Activated CD8-positive, alpha-beta memory T cell treated with anti-CD3 and anti-CD28 coated beads for 4 hours (primary cell): ENCODE measurements at places on chromosomes 2 and 18.

GRCh38 chr2:105872142-105872728, 127.5 kb downstream of the NCK2 start:
- DNase-seq = no peak

DNA sequence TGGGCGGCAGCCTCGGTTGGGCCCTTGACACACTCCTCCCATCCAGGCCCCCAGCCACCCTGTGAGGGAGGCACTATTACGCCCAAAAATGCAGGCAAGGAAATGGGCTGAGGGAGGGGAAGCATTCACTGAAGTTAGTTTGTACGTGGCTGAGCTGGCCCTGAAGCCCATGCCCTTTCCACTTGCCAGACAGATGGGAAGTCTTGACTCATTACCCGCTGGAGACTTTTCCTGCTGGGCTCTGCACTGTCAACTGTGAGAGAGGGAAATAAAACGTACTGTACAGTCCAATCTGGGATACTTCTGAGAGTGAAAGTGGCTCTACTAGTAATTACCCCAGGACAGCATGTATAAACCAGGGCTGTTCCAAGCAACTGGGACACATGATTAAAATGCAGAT, 125.9 kb downstream of the MSH2 start:
- no peak for DNase-seq

DNA sequence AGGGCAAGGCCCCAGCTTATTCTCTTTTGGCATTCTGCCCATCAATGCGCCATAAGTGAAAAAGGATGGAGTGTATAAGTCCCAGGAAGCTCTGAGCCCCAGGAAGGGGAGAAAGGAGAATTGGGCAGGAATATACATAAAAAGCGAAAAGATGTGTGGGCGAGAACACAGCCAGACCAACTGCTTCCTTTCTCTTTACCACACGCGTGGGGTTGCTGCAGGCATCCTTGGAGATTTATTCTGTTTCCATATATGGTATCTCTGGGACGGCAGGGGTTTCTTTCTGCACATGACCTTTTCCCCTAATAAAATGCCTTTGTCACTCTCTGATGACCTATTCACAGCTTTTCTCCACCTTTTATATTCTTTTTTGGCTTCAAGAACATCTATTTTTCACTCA, 440.5 kb downstream of the NBAS start:
- no peak for DNase-seq

- peak; percentile 13 for DNase-seq
Observed at GRCh38 chr2:10036095-10036884, 7.1 kb upstream of the KLF11 start.

GRCh38 chr18:33183136-33183535, 257.4 kb downstream of the CCDC178 start:
- DNase-seq = no peak

DNA sequence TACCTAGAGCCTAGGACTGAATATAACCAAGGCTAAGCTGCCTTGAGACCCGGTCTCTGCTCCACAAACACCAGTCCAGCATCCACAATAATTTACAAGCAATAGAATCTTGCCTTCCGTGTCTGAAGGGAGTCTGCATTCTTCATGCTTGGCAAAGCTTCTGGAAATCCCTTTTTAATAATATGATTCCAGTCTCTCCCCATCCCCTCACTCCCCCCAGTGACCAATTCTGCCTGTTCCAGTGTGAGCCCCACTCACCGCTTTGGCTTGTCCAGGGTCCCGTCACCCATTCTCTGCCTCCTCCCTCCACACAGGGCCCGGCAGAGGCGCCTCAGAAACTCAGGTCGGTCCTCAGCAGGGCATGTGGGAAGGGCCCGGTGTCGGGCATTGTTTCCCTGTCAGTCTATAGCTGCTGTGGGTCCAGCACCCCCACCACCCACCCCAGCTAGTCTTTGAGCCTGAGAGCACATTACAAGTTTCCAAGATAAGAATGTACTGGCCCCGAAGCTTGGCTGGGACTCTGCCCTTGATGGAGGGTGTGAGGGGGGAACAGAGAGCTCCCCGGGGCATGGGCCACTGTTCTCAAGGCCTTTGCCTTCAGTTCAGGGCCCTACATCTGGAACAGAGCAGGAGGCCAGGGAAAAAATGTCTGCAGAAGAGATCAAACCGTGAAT, 129.7 kb upstream of the MYCN start:
- DNase-seq = no peak

DNA sequence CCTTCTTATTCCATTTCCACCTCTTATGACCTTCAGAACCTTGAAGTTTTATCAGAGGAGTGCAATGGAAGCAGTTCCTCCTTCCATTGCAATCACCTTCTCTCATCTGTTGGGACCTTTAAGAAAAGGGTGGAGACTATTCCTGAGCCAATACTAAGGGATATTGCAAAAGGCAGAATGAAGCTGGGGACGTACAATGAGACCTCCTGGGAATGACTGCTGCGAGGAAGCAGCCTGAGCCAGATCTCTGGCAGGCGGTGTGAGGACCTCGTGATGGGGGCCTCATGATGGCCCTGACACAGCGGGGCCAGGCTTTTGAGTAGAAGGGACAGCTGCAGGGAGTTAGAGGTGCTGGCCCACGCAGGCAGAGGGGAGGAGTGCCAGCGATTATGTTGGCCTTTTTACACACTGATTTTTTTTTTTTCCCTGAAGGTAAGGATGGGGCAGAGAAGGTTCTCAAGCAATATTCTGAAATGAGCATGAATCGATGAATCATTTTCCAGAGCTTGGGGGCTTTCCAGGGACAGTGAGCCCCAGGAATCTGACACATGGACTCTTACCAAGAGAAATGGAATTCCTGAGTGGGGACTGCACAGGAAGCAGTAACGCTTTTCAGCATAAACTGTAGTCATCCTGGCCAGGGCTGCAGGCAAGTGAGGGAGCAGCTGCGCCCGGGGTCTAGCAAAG, 40.0 kb upstream of the LAPTM4A start:
- no peak for DNase-seq

GRCh38 chr18:2774669-2775068, 72.1 kb upstream of the EMILIN2 start:
- DNase-seq = no peak

DNA sequence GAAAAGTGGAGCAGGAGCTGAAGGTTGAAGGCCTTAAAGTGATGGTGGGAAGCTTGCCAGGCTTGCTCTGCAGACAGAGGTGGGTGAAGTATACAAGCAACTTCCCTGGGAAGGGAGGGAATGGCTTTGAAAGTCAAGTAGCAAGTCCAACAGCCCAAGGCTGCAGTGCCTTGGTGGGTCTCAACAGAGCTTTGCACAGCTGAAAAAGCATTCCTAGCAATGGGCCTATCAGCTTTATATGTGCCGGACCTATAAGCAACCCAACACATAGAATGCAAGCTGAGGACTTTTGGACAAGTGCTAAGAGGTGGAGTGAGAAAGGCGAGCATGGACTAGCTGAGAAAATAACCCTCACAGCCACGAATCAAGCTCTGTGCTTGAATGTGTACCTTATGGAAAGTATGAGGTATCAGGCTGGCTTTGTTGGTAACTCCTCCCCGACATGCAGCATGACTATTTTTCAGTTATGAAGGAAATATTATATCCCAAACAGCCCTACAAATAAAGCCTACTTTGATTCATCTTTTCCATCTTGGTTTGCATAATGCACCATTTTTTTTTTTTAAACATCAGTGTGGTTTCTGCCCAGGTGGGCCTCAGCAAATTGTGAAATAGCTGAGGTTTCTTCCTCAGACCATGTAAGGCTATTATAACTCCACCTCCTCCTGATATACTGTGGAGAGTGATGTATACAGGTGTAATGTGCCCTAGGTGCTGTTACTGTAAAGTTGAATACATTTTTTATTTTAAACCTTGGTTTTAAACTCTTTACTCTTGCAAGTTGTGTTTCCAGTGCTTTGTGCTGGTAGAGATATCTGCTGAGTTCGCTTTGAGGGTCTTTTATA, 241.4 kb upstream of the CXCR4 start:
- DNase-seq = no peak

DNA sequence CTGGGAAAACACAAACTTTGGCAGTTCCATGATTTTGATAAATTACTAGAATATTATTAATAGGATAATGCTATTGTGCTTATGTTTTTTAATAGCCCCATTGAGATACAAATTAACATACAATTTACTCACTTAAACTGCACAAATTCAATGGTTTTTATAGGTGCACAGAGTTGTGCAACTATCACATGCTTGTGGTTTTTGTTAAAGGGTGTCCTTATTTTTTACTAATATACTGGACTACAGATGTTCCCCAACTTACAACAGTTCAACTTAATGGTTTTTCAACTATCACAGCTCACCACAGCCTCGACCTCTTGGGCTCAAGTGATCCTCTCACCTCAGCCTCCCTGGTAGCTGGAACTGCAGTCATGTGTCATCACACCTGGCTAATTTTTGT, 76.6 kb downstream of the OSBPL1A start:
- DNase-seq = no peak

DNA sequence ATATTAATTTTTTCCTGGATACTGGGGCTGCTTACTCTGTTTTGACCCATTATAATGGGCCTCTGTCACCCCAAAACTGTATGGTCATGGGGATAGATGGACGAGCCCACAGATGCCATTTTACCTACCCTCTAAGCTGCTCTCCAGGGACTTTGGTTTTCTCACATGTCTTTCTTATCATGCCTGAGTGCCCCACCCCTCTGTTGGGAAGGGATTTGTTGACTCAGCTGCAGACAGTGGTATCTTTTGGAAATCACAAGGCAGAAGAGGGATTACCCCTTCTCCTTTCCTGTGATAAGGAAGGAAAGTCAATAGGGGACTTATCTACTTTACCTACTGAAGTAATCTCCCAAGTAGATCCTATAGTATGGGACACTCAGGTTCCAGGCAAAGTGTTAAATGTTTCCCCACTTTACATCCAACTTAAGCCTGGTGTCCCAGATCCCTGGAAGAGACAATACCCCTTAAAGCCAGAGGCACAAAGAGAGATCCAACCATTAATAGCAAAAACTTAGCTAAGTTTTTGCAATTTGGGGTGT, 182.7 kb downstream of the RNF152 start:
- DNase-seq = no peak

- DNase-seq = peak; percentile 98
Observed at GRCh38 chr2:26033818-26034636, at the start of gene RAB10. RAB10 (plus strand) TSS chr2:26034084; CDS start chr2:26034609, 525 bp downstream.

- DNase-seq = no peak
Observed at GRCh38 chr2:33115196-33115595, 168.4 kb downstream of the LTBP1 start.

DNA sequence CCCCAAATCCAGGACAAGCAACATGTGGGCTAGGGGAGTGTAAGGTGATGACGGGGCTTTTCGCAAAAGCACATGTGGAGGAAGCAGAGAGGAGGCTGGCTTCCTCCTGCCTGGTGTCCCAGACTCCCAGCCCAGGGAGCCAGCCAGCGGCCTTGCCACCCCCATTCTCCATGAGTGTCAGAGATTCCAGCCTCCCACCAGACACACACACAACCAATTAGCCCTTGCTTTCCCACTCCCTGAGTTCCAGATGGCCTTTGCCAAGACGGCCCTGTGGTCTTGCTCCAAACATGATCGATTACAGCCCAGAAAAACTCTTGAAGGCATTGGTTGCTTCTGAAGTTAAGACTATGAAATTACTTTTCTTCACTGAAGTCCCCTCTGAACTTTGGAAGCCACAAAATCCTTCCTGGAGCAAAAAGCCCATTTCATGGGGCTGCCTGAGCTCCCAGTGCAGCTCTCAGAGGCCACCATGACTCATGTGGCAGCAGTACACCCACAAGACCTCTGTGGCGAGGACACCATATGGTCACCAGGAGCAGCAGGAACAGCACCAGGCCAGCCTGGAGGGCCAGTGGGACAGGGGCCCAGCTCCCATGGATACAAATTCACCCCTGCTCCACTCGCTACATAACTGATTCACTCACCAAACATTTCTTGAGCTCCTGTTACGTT, 69.1 kb upstream of the PID1 start:
- no peak for DNase-seq

DNA sequence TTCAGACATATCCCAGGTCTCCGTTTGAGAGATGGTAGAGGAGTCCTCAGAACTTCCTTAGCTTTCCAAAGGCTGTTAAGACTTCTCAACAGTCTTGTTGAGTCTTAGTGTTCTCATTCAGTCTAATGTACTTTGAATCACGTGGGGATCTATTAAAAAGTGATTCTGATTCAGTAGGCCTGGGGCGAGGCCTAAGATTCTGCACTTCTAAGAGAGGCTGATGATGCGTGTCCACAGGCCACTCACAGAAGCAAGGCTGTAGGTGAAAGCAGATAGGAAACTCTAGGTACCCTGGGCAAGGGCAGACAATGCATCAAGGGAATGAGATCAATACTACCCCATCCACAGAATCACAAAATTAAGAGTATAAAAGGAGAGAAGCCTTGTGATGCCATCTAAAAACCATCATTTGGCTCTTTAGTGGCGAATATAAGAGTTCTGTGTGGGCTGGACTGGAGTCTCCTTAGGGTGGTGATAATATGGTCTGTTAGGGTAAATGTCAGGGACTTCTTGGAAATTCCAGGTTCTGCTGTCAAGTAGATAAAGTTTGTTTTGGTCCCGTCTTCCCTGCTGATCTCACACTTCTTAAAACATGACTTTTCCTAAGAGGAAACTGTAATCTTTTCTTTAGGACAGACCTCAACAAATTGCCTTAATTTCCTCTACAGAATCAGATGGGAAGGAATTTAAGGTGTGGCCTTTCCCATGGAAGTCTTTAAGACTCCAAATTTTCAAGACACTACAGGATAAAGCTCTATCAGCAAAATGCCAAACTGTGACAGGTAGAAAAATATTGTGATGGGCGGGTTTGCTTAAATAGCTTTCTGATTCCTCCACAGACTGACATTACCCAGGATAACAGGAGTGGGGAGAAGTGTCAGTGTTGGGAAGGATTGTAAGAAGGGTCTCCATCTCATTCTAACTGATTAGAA, 45.7 kb upstream of the NEMP2 start:
- no peak for DNase-seq

- DNase-seq = no peak
Observed at GRCh38 chr2:49262801-49263560, 108.7 kb upstream of the FSHR start.

DNA sequence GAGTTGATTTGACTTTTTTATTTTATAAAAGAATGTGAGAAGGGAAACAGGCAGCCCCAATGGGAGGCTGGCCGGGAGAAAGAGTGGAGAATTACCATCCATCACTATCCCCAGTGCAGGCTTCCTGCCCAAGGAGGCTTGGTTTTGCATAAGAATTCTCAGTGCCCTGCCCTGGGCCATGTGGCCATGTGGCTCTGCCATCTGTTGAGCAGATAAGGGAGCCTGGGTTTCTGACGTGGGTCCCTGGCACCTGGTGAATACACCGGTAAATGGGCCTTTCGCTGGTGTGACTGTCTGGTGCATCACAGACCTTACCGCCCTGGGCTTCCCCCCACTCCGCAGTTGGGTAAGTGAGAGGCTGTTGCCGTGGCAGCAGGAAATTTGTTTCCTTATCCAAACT, 54.5 kb upstream of the TMEM163 start:
- DNase-seq = no peak

GRCh38 chr2:238344517-238344916, 24.2 kb downstream of the TRAF3IP1 start:
- DNase-seq = no peak

DNA sequence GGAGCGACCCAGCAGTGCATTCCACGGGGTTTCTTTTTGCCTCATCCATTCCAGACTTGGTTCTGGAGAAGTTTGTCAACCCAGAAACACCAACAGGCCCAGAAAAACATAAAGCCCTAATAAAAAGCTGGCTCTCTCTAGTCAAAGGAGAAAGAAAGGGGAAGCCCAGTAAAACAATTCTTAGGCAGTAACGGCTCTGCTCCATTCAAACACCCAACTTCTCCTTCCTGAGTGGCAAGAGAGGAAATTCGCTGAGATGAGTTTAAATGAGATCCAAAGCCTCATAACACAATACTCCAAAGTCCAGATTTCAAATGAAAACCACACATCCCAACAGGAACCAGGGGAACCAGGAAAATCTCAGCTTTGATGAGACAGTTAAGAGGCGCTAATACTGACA, 179.9 kb downstream of the RPIA start:
- no peak for DNase-seq

GRCh38 chr2:16103614-16104314, 163.4 kb downstream of the MYCN start:
- no peak for DNase-seq
